Erythroblast (primary cell): ENCODE measurements at places on chromosomes 5 and 9.

- no peak for DNase-seq
Observed at GRCh38 chr5:131773805-131774204, 23.0 kb downstream of the FNIP1 start.

DNA sequence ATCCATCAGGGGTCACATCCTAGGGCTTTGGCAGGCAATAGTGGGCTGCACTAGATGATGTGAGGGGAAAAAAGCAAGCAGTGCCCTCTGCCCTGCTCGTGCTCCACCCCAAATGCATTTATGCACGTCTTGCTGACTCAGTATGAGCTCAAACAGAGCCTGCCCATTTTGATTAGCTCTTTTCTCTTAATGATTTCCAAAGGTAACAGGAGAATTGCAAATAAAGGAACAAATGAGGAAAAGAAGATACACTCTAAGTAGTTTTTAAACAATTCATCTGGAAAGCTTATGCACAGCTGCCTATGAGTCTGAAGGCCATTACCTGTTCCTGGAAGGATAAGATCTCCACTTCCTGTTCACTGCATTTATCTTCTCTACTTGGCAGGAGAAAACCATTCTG, 364.2 kb downstream of the TMEM232 start:
- no peak for DNase-seq

DNA sequence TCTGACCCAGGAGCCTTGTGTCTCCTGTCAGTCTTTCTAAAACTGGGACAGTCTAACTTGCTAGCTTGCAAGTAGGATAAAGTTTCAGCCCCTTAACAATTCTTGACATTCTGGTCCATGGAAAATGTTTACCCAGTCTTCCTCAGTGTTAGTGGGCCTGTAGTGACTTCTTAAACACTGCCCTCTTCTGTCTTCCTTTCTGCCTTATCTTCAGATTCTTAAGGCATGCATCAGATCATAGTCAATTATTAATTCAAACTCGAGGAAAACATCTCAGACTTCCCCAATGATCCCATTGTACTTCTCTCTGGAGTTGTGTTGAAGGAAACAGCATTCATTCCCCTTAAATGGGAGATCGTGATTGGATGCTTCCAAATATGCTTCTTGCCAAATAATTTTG, 1199.8 kb downstream of the DTWD2 start:
- DNase-seq: no peak

- no peak for DNase-seq
Observed at GRCh38 chr9:76180541-76180940, 213.7 kb downstream of the RFK start.

GRCh38 chr9:32978051-32978450, 23.4 kb downstream of the APTX start:
- no peak for DNase-seq

DNA sequence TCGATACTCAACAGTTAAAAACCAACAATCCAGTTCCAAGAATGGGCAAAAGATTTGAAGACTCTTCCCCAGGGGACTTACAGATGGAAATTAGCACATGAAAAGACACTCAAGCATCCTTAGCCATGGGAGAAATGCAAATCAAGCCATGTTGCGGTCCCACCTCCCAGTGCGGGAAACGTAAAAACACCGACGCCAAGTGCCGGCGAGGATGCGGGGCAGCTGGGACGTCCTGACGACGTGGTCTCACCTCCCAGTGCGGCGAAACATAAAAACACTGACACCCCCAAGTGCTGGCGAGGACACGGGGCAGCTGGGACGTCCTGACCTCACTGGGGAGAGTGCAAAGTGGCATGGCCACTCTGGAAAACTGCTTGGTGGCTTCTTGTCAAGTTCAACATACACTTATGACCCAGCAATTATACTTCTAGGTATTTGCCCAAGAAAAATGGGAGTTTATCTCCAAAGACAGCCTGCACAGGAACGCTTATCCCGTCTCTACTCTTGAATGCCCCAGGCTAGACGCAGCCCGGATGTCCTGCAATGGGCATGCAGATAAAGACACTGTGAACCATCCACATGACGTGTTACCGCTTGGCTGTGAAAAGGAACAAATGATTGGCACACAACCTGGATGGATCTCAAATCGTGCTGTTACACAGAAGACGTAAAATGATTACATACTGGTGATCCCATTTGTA, 60.1 kb upstream of the UBAC1 start:
- DNase-seq: no peak
